ENCODE measurements at places on chromosomes 3 and 15.

- no peak for DNase-seq
Observed at GRCh38 chr3:99502871-99503270, 135.5 kb upstream of the COL8A1 start.

- DNase-seq: no peak
Observed at GRCh38 chr15:88716543-88717381, 77.9 kb downstream of the ISG20 start.

DNA sequence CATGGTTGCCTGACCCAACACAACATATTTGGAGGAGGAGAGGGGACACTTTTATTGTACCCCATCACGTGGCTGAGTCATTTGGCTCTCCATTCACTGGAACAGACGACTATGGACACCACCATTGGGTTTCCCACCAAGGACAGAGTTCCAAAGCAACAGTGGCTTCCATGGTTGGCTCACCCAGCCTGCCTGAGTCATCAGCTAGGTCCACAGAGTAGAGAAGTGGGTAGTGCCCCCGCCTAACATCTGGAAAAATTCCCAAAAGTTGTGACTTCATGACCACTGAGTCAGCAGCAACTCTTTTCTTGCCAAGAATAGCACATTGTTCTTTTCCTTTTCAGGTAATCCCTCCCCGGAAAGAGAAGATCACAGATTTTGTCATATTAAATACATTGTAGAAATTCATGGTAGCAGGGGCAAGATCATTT lies 3.0 kb upstream of the PPP1R2 start:
- no peak for DNase-seq

GRCh38 chr3:193640728-193641439 lies 47.9 kb downstream of the OPA1 start:
- DNase-seq: no peak

DNA sequence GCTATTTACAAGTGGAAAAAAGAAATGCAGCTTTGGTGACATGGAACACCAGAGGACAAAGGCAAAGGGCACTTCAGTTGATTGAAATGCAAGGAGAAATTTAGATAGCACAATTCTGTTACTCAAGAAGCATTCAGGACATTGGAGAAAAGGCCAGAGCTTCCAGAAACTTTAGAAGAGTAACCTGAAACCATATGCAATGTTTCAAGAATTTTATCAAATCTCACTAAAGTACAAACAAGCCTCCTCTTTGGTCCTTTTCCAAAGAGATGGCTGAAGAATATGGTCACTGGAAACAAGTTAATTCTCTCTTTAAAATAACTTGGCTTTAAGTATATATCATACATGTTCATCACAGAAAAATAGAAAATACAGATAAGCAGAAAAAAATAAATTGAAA lies 14.6 kb upstream of the LMOD3 start:
- DNase-seq: no peak

DNA sequence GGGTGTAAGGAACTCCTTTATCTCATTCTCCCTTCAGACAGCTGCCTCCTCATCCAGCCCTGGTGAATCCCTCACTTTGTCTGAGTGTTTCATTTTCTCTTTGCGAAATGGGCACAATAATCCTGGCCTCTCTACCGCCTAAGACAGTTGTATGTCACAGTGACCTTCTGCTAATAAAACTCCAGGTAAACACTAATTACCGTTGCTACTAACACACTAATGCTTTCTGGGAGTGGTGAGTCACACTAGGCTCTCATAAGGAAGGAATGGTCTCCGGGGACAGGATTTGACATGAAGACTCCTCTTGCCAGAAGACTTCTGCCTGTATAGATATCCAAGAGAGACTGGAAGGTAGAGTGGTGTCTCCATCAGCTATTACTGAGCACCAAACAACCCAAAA lies 71.7 kb upstream of the SNRK start:
- DNase-seq: no peak

GRCh38 chr15:97993310-97993738 lies 32.8 kb downstream of the ARRDC4 start:
- no peak for DNase-seq

DNA sequence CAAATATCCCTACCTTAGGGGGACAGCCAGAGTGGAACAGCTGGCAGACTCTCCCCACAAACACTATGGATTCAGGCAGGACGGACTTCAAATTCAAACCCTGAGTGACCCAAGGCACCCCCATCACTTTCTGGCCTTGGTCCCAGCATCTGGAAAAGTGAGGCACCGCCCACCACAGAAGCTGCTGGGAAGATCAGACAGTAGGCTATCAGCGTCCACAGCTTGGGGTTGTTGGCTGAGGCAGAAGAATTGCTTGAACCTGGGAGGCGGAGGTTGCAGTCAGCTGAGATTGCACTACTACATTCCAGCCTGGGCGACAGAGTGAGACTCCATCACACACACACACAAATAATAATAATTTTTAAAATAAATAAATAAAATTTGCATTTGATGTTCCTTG lies 8.5 kb downstream of the PFKFB4 start:
- no peak for DNase-seq

GRCh38 chr3:100562224-100562857 lies 47.1 kb upstream of the ADGRG7 start:
- no peak for DNase-seq

DNA sequence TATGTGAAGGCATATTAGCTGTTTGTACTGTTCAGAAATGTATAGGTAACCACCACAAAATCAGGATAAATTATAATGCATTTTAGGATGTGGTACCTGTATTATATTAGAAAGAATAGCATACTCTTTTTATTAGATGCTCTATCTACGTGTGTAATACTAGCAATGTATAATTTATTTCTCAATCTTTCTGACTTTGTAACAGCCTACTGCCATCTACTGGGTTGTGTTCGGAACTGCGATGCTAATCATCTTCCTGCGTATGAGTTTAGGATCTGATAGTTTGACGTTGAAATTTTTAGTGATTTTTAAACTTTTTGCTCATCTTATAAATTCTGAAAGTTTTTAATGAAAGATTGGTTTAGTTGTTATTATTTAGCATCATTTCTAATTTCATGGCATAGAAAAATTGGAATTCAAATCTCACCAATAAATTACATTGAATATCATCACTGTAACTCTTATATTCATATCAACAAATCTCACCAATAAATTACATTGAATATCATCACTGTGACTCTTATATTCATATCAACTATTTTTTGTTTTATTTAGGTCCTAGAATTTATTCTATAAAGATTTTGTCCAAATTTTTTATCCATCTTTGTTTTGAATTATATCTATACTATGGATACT lies 322.7 kb upstream of the ZNF717 start:
- DNase-seq: peak; percentile 1

GRCh38 chr15:89457086-89457485 lies 39.3 kb downstream of the RHCG start:
- DNase-seq: no peak

- DNase-seq: no peak
Observed at GRCh38 chr3:98763819-98764418, 779 bp downstream of the ST3GAL6 start.

GRCh38 chr15:75725006-75725718 lies 12.5 kb upstream of the CSPG4 start:
- DNase-seq: no peak

GRCh38 chr3:8980756-8981257 lies 17.5 kb upstream of the RAD18 start:
- no peak for DNase-seq

DNA sequence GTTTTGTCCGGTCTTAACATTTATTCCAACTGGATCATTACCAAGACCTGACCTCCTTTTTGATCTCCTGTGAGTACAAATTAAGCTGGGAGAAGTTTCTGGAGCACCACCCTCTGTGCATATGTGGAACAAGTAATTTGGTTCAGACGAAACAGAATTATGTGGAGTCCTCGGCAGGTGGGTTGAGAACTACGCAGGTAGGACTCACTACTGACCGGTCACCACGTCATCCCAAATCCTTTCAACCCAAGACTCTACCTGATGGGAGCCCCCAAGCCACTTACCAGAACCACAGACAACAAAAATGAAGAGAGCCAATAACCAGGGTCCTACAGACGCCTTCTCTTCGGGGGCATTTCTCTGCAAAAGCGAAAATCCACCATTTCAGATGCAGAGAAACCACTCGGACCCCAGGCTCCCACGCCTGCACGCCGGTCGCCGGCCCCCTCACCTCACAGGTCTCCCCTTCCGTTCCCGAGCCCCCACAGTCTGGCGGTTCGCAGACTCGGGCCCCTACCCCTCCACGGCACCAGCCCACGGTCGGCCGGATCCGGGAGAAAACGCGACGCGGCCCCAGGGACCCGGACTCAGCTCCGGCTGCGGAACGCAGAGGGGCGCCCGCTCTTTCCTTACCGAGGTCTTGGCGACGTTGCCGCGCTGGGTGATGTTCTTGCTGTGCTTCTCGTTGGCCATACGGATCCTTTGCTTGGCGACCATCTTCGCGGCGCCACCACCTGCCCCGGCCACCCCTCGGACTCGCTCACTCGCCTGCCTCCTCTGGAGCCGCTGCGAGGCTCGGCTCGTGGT lies 674 bp downstream of the SERP1 start:
- DNase-seq: peak; percentile 8

DNA sequence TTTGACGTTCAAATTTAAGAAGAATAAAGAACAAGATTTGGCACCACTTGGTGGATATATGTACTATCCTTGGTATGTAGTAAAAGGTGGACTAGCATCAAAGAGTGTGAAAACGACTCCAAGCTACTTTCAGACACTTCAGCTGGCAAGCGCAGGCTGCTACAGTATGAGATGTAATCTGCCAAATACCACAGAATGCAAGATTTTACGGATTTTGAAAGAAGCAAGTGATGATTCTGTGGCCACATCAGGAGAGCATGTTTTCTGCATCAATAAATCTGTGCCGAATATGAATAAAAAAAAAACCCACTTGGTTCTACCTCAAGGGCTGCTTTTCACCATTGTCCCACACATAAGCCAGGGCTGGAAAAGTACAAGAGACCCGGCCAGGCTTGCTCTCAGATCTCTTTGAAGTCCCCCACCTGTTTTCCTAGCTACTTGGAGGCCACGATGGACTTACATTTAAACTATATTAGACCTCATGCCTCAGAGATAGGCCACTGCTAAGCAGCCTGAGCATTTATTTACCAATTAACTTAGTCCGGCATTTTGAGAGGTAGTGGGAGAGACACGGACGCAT lies 37.4 kb downstream of the MYO1E start:
- no peak for DNase-seq

GRCh38 chr15:89893027-89893426 lies 767 bp downstream of the AP3S2 start:
- DNase-seq: no peak

GRCh38 chr3:122299872-122300460 lies 25.1 kb upstream of the CSTA start:
- peak; percentile 14 for DNase-seq

DNA sequence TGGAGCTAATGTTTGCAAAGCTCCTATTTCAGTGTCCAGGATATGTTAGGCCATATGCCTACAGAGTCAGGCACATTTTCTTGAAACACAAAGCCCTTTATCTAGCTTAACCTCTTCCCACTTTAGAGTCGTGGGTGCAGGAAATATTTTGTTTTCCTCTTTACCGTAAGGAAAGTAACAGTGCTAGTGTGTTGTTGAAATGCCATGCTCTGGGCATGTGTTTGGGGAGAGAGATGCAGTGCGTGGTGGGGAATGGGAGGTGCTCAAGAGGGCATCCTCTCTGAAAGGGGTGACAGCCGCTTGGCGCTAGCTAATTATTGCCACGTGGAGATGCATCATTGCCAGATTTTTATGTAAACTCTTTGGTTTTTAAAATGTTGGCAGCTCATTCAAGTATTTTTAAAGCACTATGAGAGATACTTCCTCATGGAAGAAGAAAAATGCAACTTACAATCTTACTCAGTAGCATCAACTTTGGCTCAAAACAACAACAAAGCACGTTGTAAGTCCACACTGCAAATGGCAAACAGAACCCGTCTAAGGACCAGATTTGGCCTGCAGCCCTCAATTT lies 152.6 kb downstream of the LPP start:
- no peak for DNase-seq

- no peak for DNase-seq
Observed at GRCh38 chr15:70151462-70151861, 53.7 kb upstream of the TLE3 start.

DNA sequence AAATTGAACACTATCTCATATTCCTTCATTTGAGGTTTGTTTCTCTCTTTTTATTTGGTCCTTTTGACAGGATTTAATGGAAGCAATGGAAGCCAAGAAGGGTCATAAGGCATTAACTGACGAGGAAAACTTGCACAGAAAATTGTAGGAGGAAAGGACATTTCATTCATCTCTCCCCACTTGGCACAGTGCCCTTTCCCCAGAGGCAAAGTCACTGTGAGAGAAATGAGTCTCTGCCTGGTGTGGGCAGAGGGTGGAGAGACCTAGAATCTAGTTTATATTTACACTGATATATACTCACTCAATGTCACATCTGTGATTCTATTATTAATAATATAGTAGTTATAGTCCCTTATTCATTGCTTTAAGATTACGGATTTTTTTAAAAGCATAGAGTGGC lies 324.6 kb upstream of the IL12A start:
- DNase-seq: no peak

GRCh38 chr3:52053307-52054304 lies 2.8 kb downstream of the DUSP7 start:
- DNase-seq: no peak

GRCh38 chr3:175741951-175742350 lies 882.8 kb downstream of the NAALADL2 start:
- no peak for DNase-seq

GRCh38 chr3:8848696-8849131 lies 79.3 kb upstream of the OXTR start:
- DNase-seq: no peak

- DNase-seq: no peak
Observed at GRCh38 chr15:70833861-70834765, 19.8 kb downstream of the LARP6 start.

DNA sequence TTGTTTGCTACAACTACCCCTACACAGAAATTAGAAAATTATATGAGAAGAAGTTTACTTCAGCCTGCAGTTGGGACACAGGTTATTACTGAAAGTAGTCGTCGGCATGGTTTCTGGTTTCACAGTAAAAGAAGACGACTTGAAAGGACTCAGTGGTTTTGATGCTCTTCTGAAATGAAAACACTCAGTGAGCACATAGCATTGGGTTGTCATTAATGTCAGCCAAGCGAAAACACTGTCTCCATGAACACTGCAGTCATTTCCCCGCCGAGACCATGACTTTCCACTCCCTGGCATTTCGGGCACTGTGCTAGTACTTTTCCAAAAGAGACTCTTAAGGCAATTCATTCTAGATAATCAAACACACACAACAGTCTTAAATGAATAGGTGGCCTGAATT lies 69.2 kb upstream of the ICE2 start:
- DNase-seq: no peak

- no peak for DNase-seq
Observed at GRCh38 chr3:127959041-127959440, 44.0 kb downstream of the KBTBD12 start.

- DNase-seq: no peak
Observed at GRCh38 chr3:41405466-41405865, 206.2 kb downstream of the CTNNB1 start.

- no peak for DNase-seq
Observed at GRCh38 chr3:118973050-118973449, 61.6 kb downstream of the IGSF11 start.
